CD8-positive, alpha-beta memory T cell (primary cell): ENCODE measurements at places on chromosomes 7 and 10.

GRCh38 chr7:134844200-134844599, 64.8 kb downstream of the CALD1 start:
- no peak for DNase-seq

DNA sequence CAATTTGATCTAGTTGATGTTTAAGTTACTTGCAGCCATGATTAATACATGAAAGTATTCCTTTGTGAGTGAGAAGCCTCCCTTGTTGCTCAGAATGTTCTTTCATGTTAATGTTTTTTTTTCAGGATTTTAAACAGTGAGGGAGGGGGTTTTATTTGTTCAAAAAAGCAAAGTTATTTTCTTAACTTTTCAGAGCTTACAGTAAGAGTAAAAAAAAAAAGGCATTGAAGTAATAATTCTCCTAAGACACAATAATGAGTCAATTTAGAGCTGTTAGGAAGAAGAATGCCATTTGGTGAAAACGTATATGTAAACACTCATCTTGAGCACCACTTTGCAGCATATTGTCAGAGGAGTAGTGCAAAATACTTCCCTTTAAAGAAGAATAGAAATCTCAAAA, 105.8 kb downstream of the SEMA3A start:
- no peak for DNase-seq

GRCh38 chr7:15684871-15685270, 1.6 kb downstream of the MEOX2 start:
- no peak for DNase-seq

DNA sequence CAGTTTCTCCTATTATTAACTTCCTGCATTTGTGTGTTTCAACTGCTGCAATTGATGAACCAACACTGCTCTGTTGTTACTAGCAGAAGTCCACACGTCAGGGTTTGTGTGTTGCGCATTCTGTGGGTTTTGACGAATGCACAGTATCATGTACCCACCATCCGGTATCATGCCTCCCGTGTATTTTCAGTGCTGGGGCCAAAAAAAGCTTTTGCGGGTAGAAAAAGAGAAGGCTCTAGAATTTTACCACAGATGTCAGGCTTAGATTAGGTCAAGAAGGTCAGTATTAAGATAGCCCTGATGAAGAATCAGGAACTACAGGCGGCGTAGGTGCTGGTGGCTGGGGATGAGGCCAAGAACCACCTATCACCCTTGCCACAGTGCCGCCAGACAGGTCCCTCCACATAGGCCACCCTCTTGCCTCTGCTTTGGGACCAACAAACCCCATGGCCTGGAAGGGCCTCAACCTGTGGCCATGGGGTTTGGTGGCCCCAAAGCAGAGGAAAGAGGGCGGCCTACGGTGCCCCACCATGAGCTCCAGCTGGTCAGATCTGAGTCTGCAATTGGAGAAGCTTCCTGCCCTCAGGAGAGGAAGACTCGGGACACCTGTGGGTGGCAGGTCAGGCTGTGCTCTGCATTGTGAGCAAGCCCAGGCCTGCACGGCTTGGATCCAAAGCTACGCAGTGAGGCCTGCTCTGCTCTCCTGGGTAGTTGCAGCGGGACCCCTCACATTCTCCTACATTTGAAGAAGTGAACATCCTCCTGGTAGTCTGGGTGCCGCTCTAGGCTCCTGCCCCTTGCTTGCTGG, 71.9 kb downstream of the MKI67 start:
- DNase-seq: no peak

- DNase-seq: no peak
Observed at GRCh38 chr10:48442090-48442808, 135.8 kb downstream of the MAPK8 start.

DNA sequence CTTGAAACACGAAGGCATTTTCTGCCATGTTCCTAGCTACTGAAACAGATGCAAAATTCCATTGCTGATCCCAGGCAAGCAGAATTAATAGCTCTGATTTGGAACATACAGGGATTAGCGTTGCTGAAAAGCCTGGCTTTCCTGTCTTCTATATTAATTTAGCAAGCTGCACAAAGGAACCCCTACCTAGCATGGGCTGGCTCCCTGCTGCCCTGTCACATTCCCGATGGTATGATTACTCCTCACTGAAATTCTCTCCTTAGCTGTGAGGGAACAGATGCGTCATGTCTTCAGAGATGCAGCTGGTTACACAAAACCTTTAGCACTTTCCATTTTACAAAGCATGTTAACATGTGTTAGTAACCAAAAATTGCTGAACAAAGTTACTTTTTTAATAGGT, 878.9 kb downstream of the TYW1 start:
- DNase-seq: no peak

GRCh38 chr10:131685576-131685975, 215.2 kb upstream of the PPP2R2D start:
- no peak for DNase-seq

- no peak for DNase-seq
Observed at GRCh38 chr10:72887043-72887442, 6.5 kb upstream of the OIT3 start.

DNA sequence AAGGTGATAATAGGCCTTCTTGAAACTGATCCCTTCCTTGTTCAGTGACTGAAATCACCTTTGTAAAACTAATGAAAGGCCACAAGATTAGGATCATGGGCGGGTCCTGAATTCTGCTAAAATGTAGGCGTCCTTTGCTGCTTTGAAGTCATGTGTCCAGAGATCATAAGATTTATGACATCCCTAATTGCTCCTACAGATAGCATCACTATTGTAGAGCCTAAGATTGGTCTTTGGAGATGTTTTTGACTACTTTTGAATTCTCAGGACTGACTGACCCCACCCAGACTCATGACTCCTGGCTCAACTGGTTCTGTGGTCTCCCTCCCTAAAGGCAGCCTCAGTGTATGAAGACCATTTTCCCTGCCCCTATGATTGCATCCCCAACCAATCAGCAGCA, 322.6 kb upstream of the SEMA3D start:
- no peak for DNase-seq

DNA sequence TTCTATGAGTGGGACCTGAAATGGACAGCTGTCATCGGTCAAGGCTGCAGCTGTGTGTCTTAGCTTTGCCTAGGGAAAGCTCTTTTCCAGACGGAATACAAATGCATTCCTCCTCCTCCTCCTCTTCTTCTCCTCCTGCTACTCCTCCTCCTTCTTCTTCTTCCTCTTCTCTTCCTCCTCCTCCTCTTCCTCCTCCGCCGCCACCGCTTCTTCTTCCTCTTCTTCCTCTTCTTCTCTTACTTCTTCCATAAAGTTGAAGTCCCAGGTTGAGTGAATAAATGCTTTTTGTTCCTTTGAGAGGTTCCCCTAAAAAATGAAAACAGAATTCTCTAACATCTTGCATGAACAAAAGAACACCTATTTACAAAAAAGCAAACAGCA, 28.7 kb downstream of the KLF6 start:
- DNase-seq: no peak

DNA sequence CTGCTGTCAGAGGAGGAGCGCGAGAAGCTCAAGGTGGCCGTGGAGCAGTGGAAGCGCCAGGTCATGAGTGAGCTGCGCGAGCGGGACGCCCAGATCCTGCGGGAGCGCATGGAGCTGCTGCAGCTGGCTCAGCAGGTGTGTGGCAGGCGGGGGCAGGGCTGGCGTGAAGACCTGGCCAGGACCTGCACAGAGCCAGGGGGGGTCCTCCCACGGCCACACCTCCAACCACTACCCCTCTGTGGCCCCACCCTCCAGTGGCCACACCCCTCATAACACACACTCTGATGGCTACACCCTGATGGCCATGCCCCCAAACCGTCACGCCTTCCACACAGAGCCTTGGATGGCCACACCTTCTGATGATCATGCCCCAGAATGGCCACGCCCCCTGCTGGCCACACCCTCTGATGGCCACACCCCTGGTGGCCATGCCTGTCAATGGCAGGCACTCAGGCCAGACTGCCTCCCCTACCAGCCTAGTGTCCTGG, 23.4 kb upstream of the DPYSL4 start:
- no peak for DNase-seq

- DNase-seq: no peak
Observed at GRCh38 chr7:91659096-91659495, 221.4 kb downstream of the MTERF1 start.

- DNase-seq: no peak
Observed at GRCh38 chr7:77326131-77326530, 90.0 kb downstream of the GSAP start.

- DNase-seq: no peak
Observed at GRCh38 chr10:51651063-51651462, 48.3 kb downstream of the CSTF2T start.

DNA sequence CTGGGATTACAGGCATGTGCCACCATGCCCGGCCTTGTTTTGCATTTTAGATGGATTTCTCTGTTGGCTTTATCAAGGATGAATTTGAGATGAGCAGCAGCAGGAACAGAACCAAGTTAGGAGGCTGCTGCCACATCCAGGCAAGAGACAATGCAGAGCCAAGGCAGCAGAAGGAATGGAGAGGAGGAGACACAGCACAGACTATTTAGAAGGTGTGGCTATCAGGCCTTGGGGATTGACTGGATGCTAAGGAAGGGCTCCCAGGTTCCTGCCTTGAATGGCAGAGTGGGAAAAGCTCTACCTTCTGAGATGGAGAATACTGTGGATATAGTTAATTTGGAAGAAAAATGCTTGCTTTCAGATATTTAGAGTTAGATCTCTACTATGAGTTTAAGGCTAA, 484.7 kb upstream of the C7orf33 start:
- DNase-seq: no peak

- DNase-seq: no peak
Observed at GRCh38 chr10:89575031-89575430, 39.6 kb upstream of the SLC16A12 start.

DNA sequence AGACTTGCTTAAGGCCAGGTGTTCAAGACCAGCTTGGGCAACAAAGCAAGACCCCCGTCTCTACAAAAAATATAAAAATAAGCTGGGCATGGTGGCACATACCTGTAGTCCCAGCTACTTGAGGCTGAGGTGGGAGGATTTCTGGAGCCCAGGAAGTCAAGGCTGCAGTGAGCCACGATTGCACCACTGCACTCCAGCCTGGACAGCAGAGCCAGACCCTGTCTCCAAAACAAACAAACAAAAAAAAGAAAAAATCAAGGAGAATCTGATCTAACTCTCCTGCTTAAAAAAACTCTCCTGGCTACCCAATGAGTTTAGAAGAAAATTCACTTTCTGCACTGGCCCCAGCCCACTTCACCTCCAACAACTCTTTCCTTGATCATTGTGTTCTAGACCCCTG, 1.9 kb upstream of the KPNA7 start:
- no peak for DNase-seq

DNA sequence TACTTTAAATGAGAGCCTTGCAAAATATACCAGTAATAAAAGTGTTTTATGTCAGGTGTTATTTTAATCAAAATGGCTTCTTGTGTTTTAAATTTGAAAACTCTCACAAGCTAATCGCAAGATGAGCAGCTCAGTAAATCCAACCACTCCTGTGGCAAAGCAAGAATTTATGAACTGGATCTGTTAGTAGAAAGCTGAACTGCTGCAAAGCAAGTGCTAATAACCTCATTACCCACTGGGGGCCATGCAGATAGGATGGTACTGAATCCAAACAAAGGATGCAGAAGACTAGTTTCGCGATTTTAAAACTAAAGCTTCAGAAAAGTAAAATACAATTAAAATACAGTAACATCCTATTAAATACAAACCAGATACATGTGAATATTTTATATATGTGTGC, 468.0 kb downstream of the PARD3 start:
- no peak for DNase-seq

GRCh38 chr7:83478616-83479015, 170.3 kb downstream of the SEMA3E start:
- no peak for DNase-seq

DNA sequence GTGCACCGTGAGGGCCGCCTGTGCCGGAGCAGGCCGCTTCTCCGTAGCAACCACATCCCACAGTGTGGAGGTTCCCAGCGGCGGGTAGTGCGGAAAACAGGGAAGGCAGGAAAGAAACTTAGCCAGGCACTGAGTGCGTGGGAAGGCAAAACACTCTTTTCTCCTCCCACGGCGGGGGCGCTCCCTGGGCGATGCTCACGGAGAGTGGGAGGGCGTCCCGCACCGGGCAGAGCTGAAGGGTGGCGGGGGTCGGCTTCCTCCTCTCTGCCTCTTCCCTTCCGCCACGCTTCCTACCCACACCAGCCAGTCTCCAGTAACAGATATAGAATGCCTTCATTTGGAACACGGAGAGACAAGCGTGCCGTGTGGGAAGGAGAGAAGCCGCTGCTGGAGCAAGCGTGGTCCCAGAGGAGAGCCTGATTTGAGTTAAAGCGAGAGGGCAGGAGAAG, 252.5 kb downstream of the PAXIP1 start:
- DNase-seq: no peak

DNA sequence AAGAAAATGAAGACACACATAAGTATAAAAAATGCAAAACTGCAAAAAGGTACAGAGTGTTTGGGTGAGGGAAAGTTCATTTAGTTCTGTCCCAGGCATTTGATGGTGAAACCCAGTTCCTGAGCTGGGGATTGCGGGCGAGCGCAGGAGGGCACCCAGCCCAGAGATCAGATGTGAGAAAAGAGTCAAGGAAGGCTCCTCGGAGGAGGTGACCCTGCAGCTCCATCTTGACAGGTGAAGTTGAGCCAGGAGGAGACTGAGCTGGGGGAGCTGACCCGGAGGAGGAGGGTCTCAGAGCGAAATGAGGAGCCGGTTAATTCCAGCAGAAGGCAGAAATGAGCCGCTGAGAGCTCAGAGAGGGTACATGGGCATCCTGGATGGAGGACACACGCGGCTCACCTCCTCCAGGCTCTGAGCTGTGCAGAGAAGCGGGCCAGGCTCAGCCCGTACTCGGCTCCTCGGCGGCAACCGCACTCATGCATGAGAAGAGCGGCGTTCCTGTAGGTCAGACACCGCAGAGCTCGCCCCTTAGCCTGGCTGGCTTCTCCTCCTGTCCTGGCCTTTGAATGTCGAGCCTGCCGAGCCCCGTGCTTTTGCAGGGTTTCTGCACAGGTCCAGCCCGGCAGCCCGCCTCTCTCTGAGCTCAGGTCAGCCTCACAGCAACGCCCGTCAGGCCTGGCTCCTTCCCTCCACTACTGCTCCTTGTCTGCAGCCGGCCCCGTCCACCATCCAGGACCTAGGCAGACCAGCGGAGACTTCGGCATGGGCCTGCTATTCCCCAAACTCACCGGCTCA, 9.5 kb upstream of the RAMP3 start:
- no peak for DNase-seq

- DNase-seq: no peak
Observed at GRCh38 chr7:42843205-42843800, 68.6 kb downstream of the C7orf25 start.
